ENCODE measurements at places on chromosomes 4 and X.

DNA sequence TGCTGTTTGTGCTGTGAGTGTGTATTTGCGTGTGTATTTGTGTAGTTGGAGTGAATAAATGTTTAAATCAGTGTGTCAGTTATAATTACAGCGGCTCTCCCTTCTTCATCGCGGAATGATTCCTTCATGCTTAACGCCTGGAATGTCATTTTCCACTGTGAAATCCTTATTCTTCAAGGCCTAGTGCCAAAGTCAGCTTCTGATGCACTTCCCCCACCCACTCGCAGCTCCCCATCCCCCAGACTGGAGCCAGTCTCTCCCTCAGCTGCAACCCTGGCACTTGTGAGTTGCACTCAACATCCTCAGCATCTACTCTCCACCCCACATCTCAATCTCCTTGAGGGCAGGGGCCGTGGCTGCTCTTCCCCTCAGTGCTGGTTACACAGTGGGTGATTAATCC lies 583.0 kb downstream of the BCOR start:
- no peak for DNase-seq

DNA sequence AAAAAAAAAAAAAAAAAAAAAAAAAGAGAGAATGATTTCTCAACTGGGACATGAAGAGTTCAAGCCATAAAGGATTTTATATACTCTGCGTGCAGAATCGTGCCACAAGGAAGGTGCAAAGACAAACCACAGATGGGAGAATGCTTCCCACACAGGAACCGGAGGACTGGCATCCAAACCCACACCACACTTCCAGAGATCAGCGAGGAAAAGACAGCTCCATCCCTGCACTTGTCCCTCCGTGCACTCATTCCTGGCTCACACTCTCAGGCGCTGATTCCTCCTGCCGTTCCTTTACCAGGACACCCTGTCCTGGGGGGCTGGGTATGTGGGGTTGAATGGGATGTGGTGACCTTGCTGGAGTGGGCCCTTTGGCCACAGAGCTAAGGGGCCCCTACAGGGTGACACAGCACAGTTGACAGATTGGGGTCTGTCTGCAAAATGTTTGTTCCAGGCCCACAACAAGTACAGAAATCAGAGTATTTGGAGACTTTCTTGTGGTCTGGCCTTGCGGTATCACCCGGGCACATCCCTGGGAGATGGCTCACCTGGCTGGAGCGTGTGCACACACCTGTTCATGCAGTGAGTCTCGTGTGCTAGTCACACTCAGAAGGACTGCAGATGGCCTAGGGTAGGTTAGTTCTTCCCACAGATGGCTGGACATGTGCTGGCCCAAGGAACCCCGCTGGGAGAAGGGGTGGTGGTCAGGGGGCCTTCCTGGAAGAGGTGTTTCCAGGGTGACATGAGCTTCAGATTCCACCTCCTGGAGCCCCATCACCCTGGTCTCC lies 55.4 kb upstream of the GPR78 start:
- no peak for DNase-seq

DNA sequence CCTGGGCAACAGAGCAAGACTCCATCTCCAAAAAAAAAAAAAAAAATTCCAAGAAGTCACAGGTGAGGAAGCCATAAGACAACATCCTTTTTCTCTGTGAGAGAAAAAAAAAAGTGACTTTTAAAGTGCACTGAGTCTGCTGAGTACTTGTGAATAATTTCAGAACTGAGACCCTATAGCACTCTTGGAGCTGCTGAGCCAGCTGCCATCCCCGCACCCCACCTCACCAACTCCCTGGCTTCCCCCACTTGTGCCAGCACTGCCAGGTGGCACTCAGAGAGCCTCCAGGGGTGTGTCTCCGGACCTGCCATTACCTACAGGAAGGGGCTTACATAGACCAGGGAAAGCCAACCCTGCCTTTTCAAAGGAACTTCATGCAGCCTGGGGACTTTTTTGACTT lies 39.2 kb upstream of the HS3ST1 start:
- DNase-seq = no peak

GRCh38 chr4:106369456-106370060 lies 980 bp upstream of the GIMD1 start:
- DNase-seq = peak; percentile 3

DNA sequence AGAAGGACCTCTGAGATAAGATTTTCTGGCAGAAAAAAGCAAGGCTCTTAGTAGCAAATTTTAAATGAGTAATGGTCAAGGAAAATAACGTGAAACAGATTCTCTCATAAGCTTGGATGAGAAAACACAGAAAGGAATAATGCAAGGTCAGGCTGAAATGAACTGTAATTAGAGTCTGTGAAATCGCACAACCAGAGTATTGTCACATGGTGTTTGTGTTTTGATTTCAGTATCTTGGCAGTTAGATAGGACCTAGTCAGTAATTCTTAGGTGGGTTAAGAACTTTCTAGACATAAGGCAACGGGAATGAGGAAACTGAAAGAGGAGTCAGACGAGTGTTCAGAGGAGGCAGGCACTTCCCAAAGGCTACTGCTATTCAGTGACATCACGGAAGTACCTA lies 34.6 kb downstream of the LIMCH1 start:
- DNase-seq = no peak

DNA sequence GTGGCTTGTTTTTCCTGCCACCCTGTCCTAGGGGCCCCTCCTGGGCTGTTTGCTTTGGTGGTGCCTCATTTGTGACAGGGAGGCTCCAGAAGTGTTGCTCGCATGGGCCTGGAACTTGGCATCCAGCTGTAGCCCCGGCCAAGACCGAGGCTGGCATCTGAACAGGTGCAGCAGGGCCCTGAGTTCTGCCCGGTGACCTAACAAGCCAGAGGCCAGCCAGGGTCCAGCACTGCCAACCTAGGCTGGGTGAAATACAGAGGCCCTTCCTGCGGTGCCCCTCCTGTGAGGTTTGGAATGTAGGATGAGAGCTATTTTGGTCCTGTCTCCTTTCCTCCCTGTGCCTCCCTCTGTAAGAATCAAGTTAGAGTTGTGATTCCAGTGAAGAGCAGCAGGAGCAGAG lies 58.5 kb downstream of the STARD8 start:
- DNase-seq = no peak

GRCh38 chrX:153459986-153460385 lies 10.4 kb downstream of the HAUS7 start:
- DNase-seq = no peak

- no peak for DNase-seq
These were observed 124.0 kb upstream of the NOCT start for GRCh38 chr4:138891631-138892031.

DNA sequence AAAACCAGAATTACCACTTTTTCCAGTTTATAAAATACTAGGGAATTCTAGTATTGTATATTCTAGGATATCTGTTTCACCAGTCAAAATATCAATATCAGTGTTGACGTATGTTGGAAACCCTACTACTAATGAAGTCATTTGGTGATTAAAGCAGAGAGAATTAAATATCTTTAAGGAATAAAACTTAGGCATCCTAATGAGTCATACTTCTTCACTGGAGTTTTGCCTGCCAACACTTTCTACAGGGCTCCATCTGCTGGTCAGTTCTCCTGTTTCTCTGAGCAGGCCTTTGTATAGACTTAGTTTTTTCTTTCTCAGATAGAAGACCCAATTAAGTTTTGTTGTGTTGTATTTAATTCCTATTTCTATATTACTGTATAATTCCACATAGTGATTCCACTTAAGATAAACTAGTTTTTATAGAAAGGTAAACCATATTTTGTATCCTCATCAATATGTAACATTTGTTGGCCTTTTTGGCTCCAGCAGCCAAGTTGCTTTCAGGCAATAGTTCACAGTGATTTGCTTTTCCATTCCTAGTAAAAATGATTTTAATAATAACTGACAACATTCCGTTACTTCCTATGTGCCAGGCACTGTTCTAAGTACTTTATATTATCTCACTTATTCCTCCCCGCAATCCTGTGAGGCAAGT lies 3.5 kb downstream of the AP1AR start:
- peak; percentile 59 for DNase-seq

DNA sequence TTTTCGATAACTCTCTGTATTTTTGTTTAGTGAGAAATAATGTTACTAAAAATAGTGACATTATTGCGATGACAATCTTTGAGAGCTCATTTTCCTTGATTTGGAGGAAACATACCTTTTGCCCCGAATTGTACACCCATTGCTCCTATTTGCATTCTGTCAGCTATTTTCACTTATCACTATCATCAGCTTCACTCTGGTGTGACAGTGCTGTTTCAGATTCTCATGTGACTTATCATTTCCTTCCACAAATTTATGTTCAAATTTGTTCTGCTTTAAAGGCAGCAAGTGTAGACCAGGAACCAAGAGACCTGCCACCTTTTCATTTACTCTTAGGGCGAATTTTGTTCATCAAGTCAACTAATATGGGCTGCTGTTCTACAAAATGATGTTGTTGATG lies 179.4 kb downstream of the RBM46 start:
- DNase-seq = no peak

DNA sequence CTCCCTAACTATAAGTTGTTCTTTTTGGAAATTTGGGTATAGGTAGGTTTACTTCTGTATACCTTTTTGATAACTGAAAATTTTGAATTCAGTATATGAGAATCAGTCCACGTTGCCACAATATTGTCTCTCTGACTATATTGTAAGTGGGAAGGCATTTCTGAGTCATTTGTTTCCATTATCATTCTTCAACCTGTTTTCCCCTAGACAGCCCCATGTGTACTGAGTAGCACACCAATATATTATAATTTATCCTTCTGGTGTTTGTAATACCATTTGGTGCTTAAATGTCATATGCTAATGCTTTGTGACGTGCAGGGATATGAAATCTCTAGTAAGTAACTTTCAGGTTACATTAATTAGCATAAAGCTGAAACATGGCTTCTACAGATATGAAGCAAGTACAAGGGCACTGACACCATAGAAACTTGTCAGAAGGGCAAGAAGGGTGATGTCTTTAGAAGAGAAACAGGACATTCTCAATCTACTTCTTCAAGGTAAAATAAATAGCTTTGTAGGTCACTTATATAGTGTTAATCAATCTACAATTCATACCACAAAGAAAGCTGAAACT lies 27.7 kb downstream of the PAK3 start:
- DNase-seq = no peak

GRCh38 chrX:130848763-130849162 lies 54.2 kb downstream of the ENOX2 start:
- no peak for DNase-seq

DNA sequence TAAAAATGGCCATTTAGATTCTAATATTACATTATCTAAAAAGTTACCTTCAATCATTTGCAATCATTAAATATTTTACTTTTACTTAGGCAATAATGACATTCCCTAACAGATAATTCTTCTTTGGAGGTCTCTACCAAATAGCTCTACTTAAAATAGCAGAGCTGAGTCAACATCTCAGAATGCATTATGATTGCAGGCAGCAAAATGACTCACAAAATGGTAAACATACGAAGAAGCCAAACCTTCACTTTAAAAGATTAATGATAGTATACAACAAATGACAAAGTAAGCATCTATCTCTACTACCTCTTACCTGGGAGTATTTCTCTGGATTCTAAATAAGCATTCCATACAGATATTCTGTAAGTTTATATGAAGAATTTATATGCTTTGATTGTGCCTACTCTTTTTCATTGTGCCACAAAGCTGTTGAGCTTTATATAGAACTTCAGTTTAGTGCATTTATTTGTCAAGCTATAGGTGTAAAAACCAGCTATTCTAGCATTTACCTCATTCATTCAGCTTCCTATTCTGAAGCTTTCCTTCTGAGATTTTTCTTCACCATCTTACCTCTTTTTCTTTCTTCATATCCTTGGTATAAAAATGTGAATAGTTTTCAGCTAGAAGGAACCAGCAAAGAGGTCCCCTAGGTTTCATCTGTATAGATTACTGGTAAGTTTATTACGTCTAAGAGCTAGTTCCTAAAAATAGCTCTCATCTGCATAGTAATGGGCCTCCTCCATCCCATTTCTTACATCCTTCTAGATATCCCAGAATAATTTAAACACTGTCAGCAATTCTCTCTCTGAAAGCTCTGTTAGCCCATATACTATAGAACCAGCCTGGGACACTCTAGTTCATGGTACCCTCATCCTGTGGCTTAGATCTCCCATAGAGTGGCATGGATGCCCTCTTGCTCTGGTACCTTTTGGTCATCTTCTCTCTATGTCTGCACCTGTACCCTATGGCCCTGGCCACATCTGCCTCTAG lies 17.2 kb upstream of the SPCS3 start:
- no peak for DNase-seq

- DNase-seq = no peak
These were observed 13.3 kb downstream of the CLDN2 start for GRCh38 chrX:106933538-106933961.

- DNase-seq = no peak
These were observed 61.5 kb downstream of the EDNRA start for GRCh38 chr4:147542229-147542990.

- no peak for DNase-seq
These were observed 32.6 kb upstream of the SPON2 start for GRCh38 chr4:1204828-1205585.

- no peak for DNase-seq
These were observed 92.1 kb downstream of the HMX1 start for GRCh38 chr4:8779490-8779932.

GRCh38 chr4:15444879-15445547 lies 17.2 kb downstream of the C1QTNF7 start:
- DNase-seq = no peak

DNA sequence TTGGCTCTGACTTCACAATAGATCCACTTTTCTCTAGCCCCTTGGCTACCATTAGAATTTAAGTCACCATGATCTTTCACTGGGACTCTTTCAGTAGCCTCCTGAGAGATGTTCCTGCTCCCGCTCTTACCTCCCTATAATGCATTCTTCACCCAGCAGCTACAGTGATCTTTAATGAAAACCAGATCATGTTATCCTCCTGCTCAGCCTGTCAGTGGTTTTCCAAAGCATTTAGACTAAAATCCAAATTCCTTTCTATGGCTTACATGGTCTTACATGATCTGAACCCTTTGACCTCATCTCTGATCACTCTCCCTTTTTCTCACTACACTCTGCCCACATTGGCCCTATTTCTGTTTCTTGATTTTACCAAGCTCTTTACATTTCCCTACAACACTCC lies 18.3 kb upstream of the RPS6KA3 start:
- DNase-seq = no peak

DNA sequence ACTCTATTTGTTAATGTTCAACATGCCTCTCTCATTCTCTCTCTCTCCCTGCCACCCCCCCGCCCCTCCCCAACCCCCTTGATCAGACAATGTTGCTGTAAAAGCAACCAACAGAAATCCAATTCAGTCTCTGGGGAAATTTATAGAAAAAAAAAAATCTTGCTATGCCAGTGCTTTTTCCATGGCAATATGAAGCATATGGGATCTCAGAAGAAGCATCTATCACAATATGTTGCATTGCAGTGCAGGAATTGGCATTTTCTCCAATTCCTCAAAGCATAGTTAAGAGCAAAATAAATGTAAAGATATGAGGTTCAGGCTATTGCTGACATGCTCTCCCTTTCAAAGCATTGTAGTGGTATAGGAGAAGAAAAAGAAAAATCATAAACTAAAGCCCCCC lies 90.9 kb upstream of the LDB2 start:
- DNase-seq = no peak

DNA sequence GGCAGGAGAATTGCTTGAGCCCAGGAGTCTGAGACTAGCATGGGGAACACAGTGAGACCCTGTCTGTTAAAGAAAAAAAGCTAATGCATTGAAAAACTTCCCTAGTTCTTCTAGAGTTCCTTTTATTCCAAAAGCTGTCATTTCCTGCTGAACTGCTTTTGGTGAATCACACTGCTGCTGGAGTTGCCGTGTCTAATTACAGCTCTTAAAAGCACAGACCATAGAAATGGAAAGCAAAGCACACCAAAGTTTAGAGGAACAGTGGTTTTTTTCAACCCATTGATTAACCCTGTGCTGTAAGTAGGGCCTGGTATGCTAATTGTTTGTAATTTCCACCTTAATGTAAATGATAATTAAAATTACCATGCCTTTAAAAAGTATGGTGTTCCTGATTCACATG lies 52.4 kb downstream of the SEPTIN11 start:
- no peak for DNase-seq

Data from CD4-positive, alpha-beta T cell treated with Interleukin-6 at 100 ng/mL for 8 hours (primary cell).